ENCODE measurements at places on chromosomes 3 and 15. TPM values are rescaled to one million over a fixed set of nuclear protein-coding genes. Genes with fewer than 3 reads are reported as not detected.

Gene MCF2L2
- total RNA-seq: 1.7 TPM

Gene TADA3
- total RNA-seq: 63.4 TPM

Gene SLC6A11
- not detected for total RNA-seq

Gene CCR9
- not detected for total RNA-seq

DNA sequence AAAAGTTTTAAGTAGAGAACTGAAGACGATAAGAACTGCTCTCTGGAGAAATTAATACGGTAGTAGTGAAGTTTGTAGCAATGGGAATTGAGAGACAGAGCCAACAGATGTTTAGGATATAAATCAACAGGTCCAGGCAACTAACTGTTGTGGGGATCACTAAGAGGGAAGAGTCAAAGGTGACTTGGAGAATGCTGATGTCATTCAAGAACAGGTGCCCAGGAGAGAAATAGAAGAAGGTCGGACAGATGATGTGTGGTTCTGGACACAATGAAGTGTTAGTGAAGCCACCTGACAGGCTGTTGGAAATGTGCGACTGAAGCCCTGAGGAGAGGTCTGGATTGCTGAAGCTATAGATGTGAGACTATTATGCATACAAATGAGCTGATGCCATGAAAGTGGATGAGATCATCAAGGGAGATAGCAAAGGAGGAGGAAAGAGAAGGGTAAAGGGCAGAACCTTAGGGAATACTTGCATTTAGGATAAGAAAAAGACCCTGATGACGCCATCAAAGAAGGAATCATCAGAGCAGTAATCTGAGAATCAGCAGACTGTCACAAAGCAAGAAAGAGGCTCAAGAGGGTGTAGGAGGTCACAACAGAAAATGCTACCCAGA, 183.7 kb downstream of the FRMD5 start:
- DNase-seq: no peak

GRCh38 chr3:24714436-24714835, 219.8 kb upstream of the THRB start:
- DNase-seq: no peak

DNA sequence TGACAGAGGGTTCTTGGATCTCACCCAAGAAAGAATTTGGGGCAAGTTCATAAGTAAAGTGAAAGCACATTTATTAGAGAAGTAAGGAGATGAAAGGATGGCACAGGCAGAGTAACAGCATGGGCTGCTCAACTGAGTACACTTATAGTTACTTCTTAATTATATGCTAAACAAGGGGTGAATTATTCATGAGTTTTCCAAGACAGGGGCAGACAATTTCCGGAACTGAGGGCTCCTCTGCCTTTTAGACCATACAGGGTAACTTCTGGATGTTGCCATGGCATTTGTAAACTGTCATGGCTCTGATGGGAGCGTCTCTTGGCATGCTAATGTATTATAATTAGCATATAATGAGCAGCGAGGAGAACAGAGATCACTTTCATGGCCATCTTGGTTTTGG, 221.2 kb upstream of the STT3B start:
- DNase-seq: no peak

Data from osteocyte (in vitro differentiated cells).